GM12892 (cell line): ENCODE measurements at places on chromosomes 1 and 21.

- DNase-seq: no peak
Measured at GRCh38 chr1:107142666-107143065, 1.8 kb downstream of the NTNG1 start.

GRCh38 chr21:44682580-44683151, 703 bp upstream of the KRTAP12-1 start:
- DNase-seq: no peak

DNA sequence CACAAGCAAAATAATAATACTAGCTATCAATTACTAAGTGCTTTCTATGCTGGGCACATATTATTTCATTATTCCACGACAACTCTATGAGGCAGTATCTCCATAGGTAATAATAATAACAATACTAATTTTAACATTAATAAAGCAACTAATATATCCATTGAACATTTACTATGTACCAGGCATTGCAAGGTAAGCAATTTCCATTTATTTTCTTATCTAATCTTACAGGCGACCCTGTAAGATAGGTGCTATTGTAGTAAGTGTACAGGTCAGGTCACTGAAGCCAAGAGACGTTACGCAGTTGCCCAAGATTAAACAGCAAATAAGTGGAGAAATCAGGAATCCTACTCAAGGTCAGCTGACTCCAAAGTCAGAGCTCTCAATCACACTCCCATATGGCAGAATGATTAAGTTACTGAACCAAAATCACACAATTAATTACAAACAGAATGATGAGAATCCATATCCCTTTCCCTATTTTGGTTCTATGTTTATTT, 198.4 kb downstream of the SLC45A1 start:
- DNase-seq: no peak

DNA sequence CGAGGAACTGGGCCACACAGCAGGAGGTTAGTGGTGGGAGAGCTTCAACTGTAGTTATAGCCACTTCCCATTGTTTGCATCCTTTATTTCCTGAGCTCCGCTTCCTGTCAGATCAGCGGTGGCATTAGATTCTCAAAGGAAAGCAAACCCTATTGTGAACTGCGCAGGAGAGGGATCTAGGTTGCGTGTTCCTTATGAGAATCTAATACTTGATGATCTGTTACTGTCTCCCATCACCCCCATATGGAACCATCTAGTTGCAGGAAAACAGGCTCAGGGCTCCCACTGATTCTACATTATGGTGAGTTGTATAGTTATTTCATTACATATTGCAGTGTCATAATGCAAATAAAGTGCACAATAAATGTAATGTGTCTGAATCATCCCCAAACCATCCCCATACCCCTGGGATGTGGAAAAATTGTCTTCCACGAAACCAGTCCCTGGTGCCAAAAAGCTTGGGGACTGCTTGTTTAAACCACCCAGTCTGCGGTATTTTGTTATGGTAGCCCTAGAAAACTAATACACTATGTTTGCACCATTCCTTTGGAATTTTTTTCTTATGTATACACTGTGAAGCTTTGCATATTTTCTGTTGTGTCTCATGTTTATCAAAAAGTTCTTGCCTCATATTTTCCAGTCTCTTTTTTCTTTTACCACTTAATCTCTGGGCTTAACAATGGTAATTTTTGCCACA, 136.6 kb upstream of the IVNS1ABP start:
- no peak for DNase-seq

- no peak for DNase-seq
Measured at GRCh38 chr21:41948078-41948895, 5.5 kb downstream of the C2CD2 start.

DNA sequence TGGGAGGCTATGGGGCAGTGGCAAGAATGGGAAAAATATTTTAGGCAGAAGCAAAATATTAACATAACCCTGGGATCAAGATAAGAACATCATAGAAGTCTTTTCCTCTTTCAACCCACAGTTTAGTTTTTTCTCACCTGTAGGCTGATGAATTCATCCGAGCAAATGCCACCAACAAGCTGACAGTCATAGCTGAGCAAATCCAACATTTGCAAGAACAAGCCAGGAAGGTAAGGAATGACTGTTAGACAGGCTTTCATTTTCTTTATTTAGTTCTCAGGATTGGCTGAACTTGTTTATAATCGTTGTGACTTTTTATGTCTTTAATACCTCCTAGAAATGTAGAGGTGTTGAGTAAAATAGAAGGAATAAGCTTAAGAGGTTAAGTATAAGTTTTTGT, 6.4 kb downstream of the C1orf50 start:
- DNase-seq: no peak

DNA sequence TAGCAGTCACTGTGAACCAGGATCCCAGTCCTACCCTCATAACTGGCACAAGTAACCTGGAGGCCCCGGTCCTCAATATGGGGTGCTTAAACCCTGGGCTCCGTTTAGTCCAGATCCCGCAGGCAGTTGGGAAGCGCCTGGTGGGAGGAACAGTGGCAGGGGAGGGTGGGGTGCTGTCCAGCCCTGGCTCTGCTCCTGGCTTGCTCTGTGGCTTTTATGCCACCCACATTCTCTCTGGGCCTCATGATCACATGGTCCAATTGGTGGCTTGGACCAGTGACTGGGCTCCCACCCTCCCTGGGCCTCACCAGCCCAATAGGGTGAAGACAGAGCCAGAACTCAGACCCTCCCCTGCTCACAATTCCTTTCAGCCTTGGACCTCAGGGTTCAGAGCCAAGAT, 2.9 kb downstream of the CD164L2 start:
- no peak for DNase-seq

- no peak for DNase-seq
Measured at GRCh38 chr1:19156676-19157075, 53.4 kb downstream of the UBR4 start.

- DNase-seq: no peak
Measured at GRCh38 chr1:173997791-173998190, 24.4 kb downstream of the RC3H1 start.

DNA sequence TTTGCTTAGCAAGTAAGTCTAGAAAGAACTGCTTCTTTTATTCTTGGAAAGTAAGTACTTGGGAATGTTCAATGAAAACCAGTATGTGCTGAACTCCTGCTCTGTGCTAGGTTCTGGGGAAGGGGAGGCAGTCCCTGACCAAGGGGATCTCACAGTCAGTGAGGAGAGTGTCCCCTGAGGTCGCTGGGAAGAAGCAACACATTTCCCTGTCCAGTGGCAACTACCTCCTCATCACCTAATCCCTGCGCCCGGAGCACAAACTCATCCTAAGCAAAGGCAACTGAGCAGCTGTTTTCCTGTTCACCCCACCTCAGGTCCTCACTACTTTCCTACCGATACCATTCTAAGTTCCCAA, 61.7 kb upstream of the ANGPTL1 start:
- DNase-seq: no peak

DNA sequence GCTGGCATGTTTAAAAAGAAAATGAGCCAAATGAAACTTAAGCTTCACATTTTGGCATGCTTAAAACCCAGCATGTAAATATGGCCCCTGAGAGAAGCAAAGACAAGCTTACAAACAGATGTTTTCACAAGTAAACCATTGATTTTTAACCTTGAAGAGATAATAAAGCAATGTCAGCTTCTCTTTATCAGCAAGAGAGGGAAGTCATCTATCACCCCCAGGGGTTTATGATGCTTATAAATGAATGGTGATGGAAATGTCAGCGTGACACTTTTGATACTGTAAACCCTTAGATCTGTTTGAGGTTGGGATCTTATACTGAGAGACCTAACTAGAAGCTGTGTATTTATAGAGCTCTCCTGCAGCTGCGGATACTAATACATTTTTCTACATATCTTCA, 471.3 kb downstream of the PLA2G4A start:
- DNase-seq: no peak

GRCh38 chr1:162571696-162572095, 10.2 kb downstream of the UAP1 start:
- no peak for DNase-seq

- DNase-seq: no peak
Measured at GRCh38 chr1:32172621-32173245, 6.7 kb upstream of the TXLNA start.

DNA sequence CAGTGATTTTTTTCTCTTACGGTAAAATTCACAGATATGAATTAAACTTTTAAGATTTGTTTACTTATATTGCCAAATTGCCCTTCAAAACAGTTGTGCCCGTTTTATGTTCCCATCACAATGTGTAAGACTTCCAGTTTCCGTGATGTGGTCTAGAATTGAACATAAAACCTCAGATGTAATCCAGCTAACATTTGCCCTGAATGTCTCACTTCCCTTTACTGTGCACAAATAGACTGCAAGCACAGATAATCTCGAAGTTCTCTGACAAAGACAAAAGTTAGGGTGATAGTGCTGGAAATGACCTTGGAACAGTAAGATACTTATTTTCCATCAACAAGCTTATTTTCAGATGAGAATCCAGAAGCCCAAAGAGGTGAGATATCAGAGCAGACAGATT, 177.5 kb downstream of the ZZZ3 start:
- no peak for DNase-seq
